ENCODE measurements at places on chromosomes 2 and 18.

- DNase-seq, result no peak
Observed at GRCh38 chr2:98376301-98376910, 30.1 kb downstream of the CNGA3 start.

DNA sequence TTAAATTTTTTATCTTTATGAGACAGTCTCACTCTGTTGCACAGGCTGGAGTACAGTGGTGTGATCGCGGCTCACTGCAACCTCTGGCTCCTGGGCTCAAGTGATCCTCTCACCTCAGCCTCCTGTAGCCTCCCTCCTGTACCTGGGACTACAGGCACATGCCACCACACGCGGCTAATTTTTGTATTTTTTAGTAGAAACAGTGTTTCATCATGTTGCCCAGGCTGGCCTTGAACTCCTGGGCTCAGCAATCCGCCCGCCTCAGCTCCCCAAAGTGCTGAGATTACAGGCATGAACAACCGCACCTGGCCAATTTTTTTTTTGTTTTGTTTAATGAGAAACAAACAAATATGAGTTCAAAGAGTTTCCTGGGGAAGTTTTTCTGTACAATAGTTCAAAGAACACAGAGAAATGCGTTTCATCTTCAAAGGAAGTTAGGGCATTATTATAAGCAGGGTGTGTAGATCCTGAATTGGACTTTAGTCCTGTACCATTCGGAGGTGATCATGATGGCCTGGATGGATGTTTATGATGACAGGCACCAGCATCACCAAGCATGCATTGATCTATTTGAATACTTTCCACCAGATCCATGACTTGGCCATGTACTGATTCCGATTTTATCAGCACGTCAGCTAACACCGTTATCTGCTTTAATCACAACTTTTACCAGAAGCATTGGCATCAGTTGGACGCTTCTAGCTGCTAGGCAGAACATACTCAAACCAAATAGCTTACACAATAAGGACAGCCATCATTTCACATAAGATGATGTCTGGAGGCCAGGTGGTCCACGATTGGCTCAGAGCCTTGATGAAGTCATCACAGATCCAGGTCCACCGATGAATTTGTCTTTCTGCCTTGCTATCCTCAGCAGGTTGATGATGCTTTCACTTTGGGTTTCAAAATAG is 28.9 kb downstream of the TCF23 start:
- no peak for DNase-seq

DNA sequence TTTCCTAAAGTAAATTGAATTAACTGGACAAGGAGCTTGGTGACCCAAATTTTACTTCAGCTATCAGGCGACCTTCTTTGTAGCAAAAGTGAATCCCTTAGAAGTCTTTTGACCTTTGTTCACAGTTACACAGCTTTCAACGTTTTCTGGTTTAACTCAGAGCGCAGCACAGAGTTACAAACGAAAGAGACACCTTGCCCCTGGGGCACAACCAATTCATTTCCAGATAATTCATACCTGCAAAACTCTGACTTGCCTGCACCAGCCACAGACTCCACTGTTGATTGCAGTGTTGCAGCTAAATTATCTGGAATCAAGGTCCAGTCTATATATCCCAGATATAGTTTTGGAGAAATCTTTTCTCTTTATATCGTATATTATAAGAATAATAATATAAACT is 358.6 kb upstream of the VWC2L start:
- DNase-seq, result no peak

DNA sequence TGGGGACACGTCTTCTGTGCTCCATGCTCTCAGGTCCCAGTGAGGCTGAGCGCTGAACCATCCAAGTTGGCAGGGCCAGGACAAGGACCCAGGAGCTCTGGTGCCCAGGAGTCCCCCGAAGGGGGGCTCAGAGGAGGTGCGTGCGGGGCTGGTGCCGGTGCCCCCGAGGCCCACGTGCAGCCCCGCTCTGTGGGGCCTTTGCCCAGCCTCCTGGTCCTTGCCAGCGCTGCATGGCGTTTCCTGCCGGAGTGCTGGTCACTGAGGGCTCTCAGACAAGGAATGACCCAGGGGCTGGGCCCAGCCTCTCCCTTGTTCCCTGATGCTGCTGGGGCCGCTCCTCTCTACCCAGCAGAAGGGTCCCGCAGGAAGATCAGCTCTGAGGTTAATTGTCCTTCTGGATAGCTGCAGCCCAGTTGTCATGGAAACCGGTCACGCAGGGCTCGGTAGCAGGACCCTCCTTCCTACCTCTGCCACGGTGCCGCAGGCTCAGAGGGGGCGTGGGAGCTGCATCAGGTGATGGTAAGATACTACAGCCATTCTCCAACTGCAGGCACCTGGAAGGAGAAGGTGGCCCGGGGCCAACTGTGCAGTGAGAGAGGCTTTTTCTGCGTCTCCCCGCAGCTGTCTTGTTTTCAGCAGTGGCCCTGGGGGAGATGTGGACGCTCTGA is 64.5 kb downstream of the RRM2 start:
- DNase-seq, result no peak

- no peak for DNase-seq
Observed at GRCh38 chr2:84776011-84776410, 104.9 kb downstream of the TRABD2A start.

GRCh38 chr2:160401895-160402294 is 91.7 kb downstream of the RBMS1 start:
- no peak for DNase-seq

DNA sequence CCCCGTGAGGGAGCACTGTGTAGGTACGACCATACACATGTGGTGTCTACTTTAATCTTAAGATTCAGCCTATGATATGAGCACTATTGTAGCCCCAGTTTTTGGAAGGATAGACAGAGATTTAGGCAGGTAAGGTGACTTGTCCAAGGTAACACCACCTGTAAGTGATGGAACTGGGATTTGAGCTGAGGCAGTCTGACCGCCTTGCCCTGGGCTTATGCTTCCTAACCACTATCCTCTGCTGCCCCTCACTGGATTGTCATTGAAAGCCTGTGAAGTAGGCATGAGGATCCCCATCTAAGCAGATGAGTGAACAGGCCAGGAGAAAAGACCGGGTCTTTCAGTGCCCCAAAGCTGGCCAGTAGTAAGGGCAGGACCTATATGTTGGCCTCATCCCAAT is 343.8 kb downstream of the CYRIA start:
- no peak for DNase-seq

- no peak for DNase-seq
Observed at GRCh38 chr2:70241340-70241739, 7.1 kb downstream of the TIA1 start.

DNA sequence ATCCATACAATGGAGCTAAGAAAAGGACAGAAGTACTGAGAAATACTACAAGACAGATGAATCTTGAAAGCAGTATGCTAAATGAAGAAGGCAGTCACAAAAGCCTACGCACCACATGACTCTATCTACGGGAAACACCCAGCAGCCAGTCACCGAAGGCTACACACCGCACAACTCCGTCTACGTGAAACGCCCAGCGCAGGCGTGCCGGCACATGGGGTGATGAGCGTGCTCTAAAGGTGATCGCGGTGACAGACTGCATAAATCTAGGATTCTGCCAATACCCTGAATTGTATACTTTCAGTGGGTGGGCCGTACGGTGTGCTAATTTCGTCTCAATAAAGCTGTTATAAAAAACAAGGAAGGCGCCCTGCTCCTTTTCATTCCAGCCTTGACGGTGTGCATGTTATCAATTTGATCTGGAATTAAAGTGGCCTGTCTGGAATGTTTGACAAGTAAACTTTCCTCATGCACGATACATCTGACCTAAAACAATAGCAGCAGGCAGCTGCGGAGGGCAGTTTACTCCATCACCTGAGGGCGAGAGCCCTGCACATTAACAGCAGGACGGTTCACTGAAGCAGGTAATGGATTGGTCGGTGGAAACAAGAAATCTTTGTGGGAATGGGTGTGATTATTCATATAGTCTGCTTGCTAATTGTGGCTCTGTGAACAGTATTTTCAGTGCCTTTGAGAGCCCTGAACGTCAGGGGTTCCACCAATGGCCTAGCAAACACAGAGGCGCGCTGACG is 86.2 kb upstream of the SALL3 start:
- no peak for DNase-seq

DNA sequence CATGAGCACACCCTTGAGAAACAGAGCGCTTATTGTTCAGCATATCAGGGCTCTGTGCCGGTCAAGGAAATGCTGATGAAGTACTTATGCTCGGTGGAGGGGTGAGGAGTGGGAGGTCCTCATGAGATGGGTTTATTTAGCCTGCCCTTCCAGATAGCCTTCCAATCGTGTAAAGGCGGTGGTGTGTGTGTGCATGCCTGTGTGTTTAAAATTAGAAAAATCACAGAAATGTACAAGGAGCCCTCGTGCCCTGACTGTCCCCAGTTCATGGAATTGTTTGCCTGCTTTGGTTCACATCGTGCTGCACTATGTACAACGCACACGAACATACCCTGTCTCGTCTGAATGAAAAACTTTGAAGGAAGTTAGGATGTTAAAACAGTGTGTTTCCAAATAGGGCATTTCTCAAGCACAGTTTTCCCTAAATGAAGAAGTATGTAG is 158.6 kb downstream of the AQP4 start:
- DNase-seq, result no peak

DNA sequence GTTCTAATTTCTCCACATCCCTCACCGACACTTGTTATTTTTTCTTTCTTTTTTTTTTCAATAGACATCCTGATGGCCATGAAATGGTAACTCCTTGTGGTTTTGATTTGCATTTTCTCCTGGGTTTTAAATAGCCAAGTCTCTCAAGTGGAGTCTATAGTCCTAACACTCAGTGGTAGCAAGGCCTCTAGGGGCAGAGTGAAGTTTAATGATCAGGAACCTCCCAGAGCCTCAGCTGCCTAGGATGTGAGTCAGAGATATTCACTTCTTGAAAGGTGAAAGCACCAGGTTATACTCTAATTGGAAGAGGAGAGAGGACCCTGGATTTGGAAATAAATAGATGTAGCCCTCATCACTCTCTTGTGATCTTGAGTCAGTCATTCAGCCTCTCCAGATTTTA is 62.7 kb upstream of the CAPN13 start:
- DNase-seq, result no peak
